LNCaP clone FGC (cell line): ENCODE measurements at places on chromosomes 5 and 9.

DNA sequence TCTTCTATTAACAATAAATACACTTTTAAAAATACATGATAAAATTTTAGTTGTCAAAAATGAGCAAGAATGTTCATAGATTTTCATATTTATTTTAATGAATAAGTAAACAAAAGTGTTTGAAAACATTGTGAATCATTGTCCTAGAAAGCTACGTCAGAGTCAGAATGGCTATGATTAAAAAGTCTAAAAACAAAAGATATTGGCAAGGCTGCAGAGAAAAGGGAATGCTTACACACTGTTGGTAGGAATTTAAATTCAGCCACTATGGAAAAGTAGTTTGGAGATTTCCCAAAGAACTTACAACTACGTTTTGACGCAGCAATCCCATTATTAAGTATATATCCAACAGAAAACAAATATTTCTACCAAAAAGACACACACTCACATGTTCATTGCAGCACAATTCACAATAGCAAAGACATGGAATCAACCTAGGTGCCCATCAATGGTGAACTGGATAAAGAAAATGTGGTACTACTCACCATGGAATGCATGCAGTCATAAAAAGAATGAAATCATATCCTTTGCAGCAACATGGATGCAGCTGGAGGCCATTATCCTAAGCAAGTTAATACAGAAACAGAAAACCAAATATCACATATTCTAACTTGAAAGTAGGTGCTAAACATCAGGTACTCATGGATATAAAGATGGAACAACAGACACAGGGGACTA is 49.2 kb upstream of the FBXL17 start:
- DNase-seq, result no peak

GRCh38 chr5:110371011-110371724 is 355.3 kb downstream of the TMEM232 start:
- no peak for DNase-seq

DNA sequence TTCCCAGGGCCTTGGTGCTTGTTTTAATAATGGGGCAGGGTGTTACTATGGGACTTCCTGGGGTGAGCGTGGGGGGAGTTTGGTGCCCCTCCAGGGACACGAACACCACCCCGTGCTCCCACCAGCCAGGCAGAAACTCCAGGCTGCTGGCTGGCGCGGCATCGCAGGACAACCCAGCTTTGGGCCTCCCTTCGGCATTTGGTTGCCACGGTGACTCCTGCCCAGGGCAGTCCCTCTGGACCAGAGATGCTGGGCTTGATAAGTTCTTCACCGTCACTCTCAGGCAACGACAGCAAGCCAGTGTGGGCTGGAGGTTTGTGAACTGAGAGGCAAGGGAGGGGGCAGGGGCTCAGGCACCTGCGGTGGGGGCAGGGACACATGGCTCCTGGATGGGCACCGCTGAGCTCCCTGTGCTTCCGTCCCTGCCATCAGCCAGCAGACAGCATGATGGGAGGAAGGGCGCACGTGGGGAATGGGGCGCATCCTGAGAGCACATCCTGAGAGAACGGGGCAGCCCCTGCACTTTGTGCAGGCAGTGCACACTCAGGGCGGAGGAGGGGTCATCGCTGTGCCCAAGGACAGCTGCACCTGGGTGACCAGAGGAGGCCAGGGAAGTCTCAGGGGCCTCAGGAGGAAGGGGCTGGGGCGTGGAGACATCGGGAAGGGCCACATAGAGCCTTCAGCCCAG is 116.4 kb downstream of the RXRA start:
- no peak for DNase-seq

DNA sequence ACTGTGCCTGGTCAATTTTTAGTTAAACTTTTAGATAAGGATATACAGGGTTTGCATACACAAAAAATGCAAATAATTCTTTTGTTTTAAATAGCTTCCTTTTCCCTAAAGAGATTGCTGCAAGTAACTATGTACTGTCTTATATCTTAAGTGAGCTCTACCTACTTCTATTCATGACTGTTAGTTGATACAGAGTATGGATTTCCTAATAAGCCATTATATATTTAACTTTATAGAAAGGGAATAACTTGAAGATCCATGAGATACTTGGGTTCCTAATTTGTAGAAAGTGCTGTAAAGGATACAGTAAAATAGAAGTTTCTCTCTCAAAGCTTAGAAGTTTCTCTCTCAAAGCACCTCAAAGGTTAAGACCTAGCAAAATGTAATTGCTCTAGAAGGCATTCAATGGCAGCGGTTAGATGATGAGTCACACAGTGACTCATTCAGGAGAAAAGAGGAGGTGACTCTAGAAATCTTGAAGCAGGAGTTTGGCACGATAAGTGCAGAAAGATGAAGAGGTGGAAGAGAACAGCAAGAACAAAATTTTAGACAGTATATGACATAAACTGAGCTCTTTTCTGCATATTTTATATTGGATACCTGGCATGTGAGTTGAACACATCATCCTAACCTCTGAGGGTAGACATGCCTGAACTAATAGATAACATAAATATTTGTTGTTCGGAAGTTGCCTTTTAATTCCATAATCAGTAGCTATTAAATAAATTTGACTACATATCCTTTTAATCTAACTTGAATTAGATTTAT is 5.5 kb upstream of the DNAJC21 start:
- DNase-seq, result no peak

- no peak for DNase-seq
These were observed 857 bp downstream of the FAM169A start for GRCh38 chr5:74865256-74865803.

DNA sequence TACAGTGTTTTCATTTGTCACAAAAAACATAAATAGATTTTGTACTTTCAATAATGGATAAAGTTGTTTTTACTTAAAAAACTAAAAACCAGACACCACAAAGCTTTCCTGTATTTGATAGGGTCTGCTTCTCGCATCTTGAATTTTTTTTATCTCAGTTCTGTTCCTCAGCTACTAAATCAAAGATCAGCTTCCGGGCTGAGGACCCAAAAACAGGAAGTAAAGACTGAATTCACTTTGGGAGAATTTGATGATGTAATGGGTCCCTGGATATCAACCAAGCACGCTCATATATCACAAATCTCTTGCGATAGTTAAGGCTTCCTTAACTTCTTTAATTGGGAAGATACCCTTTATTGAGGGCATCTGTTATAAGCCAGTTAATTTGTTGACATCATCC is 24.1 kb downstream of the ITK start:
- no peak for DNase-seq

DNA sequence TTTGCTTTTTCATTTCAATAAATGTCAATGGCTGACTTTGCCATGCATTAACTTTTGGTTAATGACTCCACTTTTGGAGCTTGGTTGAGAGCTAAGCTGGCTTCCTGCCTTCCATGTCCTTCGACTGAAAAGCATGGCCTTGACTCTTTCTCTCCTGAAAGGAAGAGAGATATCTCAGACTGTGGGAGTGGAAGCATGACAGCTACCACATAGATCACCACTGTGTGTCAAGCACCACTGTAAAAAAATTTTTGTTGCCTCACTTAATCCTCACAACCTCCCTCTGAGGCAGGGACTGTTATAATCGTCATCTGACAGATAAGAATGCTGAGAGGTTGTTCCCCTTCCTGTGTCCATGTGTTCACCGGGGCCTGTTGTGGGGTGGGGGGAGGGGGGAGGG is 184.8 kb downstream of the RORB start:
- DNase-seq, result no peak

DNA sequence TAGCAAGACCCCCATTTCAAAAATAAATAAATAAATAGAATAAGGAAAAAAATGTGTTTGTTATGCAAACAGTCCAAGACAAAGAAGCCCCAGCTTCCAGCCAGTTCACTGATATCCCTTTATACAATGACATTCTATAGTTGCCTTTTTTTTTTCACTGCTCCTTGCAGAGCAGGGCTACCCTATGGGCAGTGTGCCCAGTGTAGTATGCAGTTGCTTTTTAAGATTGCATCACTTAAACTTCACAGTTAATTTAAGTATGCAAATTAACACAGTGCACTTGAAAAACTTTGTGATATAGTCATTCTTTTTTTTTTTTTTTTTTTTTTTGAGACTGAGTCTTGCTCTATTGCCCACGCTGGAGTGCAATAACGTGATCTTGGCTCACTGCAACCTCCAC is 40.8 kb upstream of the ARRDC3 start:
- no peak for DNase-seq

DNA sequence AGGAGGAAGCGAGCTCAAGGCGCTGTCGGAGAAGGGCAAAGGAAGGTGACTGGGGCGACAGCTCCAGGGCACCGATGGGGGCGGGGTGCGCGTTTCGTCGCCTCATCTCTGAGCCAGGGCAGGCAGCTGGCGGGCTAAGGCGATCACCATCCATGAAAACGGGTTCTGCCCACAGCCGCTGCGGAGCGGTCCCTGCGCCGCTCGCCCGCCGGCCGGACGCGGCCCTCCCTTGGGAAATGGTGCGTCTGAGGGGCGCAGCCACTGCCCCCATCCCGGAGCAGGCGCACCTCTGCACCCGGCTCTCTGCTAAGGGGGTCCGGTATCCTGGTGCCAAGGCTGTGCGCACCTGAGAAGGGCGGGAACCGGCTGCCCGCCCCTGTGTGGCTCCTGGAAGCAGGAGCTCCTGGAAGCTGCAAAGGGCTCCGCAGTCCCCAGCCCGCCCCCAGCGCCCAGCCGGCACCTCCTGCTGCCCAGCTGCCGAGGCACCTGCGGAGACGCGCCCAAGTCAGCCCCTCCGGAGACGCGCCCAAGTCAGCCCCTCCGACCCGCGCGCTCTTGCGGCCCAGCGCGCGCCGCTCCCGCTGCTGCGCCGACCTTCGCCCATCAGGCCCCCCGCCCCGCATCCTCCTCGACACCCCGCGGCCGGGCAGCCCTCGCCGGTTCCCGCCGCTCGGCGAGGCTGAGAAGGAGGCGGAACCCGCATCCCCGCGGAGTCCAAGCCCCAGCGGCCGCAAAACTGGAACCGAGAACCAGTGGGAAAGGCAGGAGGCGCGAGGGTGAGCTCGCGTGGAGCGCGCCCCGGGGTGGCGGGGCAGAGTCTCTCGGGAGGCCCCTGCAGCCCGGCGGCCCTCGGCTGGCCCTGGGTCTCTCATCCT is 757 bp downstream of the ANKRD34B start:
- DNase-seq, result no peak

GRCh38 chr5:132369474-132370180 is at the start of gene SLC22A5:
Gene SLC22A5 (plus strand): TSS chr5:132369710. CDS start chr5:132369973, 263 bp downstream.
- no peak for DNase-seq

DNA sequence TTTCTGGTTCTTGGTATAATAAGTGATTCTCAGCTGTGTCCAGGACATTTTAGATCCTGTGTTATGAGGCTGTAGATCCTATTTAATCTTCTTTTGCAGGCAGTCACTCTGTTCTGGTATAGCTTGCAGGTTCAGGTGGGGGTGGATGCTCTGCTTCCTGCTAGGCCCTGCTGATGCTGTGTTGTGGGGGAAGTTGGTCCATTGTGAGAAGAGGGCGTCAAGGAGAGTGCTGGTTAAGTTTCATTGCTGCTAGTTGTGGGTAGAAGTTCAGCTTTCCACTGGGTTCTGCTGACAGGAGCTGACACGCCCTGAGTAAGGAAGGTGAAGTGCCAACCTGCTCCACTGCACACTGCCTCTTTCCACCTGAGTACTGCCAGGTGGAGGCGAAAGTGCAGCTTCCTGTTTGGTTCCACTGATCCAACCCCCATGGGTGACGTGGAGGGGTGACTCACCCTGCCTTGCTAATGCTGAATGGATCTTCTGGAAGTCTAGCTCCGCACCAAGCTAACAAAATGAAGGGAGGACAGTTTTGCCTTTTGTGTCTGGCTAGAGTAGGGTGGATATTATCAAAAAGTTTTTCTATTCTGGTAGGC is 16.3 kb downstream of the NMRK1 start:
- DNase-seq, result no peak

DNA sequence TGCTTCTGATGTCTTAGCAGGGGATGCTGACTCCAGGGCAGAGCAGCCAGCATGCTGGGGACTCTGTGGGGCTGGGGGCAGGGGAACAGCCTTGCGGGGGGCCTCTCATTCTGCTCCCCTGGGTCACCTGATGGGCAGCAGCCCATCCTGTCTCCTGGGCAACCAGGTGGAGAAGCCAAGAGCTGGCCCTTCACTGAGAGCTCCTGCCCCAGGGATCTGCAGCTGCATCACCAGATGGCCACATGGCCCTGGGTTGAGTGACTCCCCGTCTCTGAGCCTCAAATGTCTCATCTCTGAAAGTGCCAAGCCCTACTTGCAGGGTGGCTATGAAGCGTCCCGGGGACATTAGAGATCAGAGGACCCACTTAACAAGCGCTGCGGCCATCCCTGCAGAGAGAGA is 49.1 kb downstream of the LRSAM1 start:
- no peak for DNase-seq

DNA sequence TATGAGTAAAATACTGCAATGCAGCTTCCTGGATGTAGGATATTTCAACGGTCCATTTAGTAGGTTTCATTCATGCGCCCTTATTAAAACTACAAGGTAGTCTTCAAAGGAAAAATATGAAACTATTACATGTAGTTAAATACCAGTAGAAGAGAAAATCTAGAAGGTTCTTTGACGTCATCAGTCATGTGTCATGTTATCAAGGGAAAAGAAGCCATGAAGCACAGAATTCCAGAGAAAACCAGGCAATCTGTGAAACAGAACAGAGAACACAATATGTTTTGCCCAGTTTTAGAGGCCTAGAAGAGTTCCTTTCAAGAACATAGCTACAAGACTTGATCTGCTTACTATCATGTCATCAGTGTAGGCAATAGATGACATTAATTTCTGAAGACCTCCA is 38.4 kb downstream of the BNC2 start:
- no peak for DNase-seq

DNA sequence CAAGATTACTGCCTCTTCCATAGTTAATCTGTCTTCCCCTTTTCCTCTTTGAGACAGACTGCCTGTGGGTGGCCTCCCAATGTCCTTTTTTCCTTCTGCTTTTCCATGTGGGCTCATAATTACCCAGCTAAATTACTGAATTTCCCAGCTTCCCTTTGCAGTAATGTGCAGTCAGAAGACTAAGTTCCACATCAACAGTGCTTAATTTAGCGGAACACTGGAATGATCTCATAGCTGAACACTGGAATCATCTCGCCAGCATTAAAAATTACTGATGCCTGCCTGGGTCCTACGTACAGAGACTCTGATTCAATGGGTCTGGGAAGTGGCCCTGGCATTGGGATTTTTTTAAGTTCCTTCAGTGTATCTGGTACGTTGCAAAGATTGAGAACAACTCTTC is 84.3 kb downstream of the DNAH5 start:
- DNase-seq, result no peak

GRCh38 chr9:447230-448025 is 232.8 kb downstream of the DOCK8 start:
- no peak for DNase-seq

DNA sequence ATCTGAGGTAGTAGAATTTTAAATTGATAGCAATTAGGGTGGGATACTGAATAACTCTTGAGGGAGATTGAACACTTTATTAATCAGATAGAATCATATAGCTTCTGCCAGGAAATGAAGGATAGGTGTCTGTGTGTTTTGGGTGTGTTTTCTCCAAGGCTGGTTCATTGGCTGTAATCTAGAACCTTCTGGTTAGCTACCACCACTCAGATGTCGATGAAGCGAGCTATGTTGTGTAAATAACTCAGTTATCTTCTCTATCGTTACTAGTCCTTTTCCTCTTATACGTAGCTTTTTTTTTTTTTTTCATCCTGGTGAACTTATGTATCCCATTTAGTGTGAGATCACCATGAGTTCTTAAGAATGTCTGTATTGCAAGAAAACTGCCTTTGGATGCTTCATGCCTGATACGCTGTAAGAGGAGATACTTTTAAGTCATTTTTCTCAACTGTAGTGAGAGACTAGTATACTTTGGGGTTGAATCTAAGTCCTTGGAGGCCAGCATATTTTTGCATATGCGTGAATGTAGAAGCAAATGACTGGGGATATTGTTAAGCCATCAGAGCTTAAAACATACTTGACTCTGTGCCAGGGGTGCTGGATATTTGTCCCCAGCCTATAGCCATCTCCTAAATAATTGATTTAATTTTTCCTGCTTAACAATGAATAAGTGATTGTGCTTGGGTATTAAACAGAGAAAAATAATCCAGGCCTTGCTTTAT is 2.1 kb downstream of the TNFAIP8 start:
- no peak for DNase-seq
